Esophagus muscularis mucosa (tissue), 4 donors: ENCODE measurements at places on chromosomes 13 and 19. TPM values are rescaled to one million over a fixed set of nuclear protein-coding genes. Genes with fewer than 3 reads are reported as not detected.

Gene LRRC63
- 0.19 TPM for total RNA-seq

Gene ZNF587B
- 8.4 TPM for total RNA-seq

Gene RUBCNL
- 1.2 TPM for total RNA-seq

Gene CEACAM8
- total RNA-seq: not detected

Gene CLC
- total RNA-seq: not detected

Gene BEST2
- total RNA-seq: not detected

Gene TNNT1
- total RNA-seq: not detected

Gene TMEM238
- total RNA-seq: 7.5 TPM

Gene ZFR2
- total RNA-seq: not detected

Gene SIGLEC9
- 2.0 TPM for total RNA-seq

Gene SIGLEC8
- 1.7 TPM for total RNA-seq

Gene PKN1
- 211 TPM for total RNA-seq

Gene KANK3
- 23.7 TPM for total RNA-seq

Gene BCL2L12
- total RNA-seq: 4.2 TPM

Gene RPL18
- 2,105 TPM for total RNA-seq

Gene ANGPTL8
- total RNA-seq: 2.0 TPM

Gene ELOF1
- total RNA-seq: 27.0 TPM

Gene KLC3
- total RNA-seq: not detected

Gene HAUS8
- total RNA-seq: 5.5 TPM

Gene LGALS14
- total RNA-seq: not detected

Gene ZNF607
- 8.8 TPM for total RNA-seq

Gene C19orf47
- total RNA-seq: 42.6 TPM

Gene CD177
- 0.97 TPM for total RNA-seq

Gene MBD3L3
- not detected for total RNA-seq

Gene TBXA2R
- 10.0 TPM for total RNA-seq

Gene INSR
- 102 TPM for total RNA-seq

Gene NKPD1
- total RNA-seq: not detected

Gene EID2B
- total RNA-seq: 6.2 TPM

Gene CYP4F12
- total RNA-seq: 4.2 TPM

Gene SIGLECL1
- total RNA-seq: not detected

Gene PGLYRP1
- total RNA-seq: not detected

Gene MYO16
- 3.7 TPM for total RNA-seq

Gene ATXN8OS
- not detected for total RNA-seq

Gene TEX29
- not detected for total RNA-seq

Gene TTC9B
- not detected for total RNA-seq

Gene RNF113B
- total RNA-seq: not detected

Gene PSG7
- not detected for total RNA-seq

Gene ZNF304
- 7.1 TPM for total RNA-seq

Gene UQCR11
- 152 TPM for total RNA-seq

Gene TEX30
- 12.5 TPM for total RNA-seq

Gene ZNF490
- 4.3 TPM for total RNA-seq

Gene CYP4F3
- not detected for total RNA-seq

Gene FXYD5
- 26.6 TPM for total RNA-seq

Gene SPACA4
- total RNA-seq: not detected

Gene SHISA7
- total RNA-seq: 0.13 TPM

Gene CEACAM20
- total RNA-seq: not detected

Gene ACP7
- not detected for total RNA-seq

Gene IGFL1
- total RNA-seq: not detected

Gene KLK3
- total RNA-seq: not detected

Gene CLEC4M
- total RNA-seq: not detected

Gene ARHGAP35
- total RNA-seq: 93.5 TPM

Gene CAMSAP3
- total RNA-seq: 0.42 TPM

Gene RNASEH2B
- 27.5 TPM for total RNA-seq

Gene AZU1
- total RNA-seq: 1.3 TPM

Gene SPRYD7
- total RNA-seq: 18.8 TPM

Gene VN1R2
- total RNA-seq: not detected

Gene YIF1B
- 24.9 TPM for total RNA-seq

Gene SYNGR4
- not detected for total RNA-seq
